ENCODE measurements at places on chromosomes 3 and 15.
A peak's percentile ranks its signal among the peaks of the same experiment; 100 is the strongest.

- no peaks in the 10 kb centered on the region for H3K4me1 ChIP-seq
- no peak overlapping the region for H3K4me3 ChIP-seq
- no peaks in the 10 kb centered on the region for H3K27me3 ChIP-seq
- H3K36me3 ChIP-seq: no peaks in the 10 kb centered on the region
- DNase-seq: no peak
Measured at GRCh38 chr3:166721466-166721865, 658.6 kb downstream of the ZBBX start.

DNA sequence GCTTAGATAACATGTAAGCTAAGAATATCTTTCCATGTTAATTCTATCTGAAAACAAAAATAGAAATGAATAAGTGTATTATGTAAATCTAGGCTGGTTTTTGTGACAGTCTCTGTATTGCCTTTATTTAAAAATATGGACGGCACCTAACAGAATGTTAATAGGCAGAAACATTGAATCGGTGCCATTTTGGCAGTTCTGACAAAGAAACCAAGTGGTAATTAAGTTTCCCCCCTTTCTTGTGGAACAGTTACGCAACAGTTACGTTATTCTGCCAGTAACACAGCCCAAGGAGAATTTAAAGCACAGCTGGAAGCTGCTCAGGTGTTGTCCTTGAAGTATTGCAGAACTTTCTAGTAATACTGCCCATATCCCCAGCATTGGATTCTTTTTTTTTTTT lies 21.5 kb downstream of the LARS2 start:
- peaks cover 3% of the 10 kb centered on the region for H3K36me3 ChIP-seq
- no peak overlapping the region for H3K4me3 ChIP-seq
- DNase-seq: no peak

GRCh38 chr3:172257648-172258400 lies 190.4 kb downstream of the GHSR start:
- no peak overlapping the region for H3K4me3 ChIP-seq
- no peaks in the 10 kb centered on the region for H3K27me3 ChIP-seq
- H3K27ac ChIP-seq: peak overlapping the region; percentile 91

- no peaks in the 10 kb centered on the region for H3K27me3 ChIP-seq
- H3K4me1 ChIP-seq: no peaks in the 10 kb centered on the region
- H3K36me3 ChIP-seq: no peaks in the 10 kb centered on the region
- H3K27ac ChIP-seq: no peak overlapping the region
- DNase-seq: no peak
- H3K4me3 ChIP-seq: no peak overlapping the region
Measured at GRCh38 chr3:126401611-126402160, 7.0 kb downstream of the CFAP100 start.

GRCh38 chr3:77889616-77890015 lies 849.7 kb downstream of the ROBO2 start:
- H3K36me3 ChIP-seq: no peaks in the 10 kb centered on the region
- no peaks in the 10 kb centered on the region for H3K4me1 ChIP-seq
- H3K27me3 ChIP-seq: no peaks in the 10 kb centered on the region
- no peak for DNase-seq
- H3K27ac ChIP-seq: no peak overlapping the region

DNA sequence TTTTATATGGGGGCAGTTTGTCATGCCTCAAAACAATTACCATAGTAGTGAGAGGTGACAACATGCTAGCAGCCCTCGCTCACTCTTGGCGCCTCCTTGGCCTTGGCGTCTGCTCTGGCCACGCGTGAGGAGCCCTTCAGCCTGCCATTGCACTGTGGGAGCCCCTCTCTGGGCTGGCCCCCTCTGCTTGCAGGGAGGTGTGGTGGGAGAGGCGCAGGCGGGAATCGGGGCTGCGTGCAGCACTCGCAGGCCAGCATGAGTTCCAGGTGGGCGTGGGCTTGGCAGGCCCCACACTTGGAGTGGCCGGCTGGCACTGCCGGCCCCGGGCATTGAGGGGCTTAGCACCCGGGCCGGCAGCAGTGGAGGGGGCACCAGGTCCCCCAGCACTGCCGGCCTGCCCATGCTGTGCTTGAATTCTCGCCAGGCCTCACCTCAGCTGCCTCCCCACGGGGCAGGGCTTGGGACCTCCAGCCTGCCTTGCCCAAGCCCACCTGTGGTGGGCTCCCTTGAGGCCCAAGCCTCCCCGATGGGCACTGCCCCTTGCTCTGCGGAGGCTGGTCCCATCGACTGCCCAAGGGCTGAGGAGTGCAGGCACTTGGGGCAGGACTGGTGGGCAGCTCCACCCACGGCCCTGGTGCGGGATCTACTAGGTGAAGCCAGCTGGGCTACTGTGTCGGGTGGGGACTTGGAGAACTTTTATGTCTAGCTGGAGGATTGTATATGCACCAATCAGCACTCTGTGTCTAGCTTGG lies 38.8 kb upstream of the EIF5A2 start:
- H3K4me3 ChIP-seq: no peak overlapping the region
- no peaks in the 10 kb centered on the region for H3K4me1 ChIP-seq
- DNase-seq: no peak
- no peaks in the 10 kb centered on the region for H3K27me3 ChIP-seq
- no peak overlapping the region for H3K27ac ChIP-seq

DNA sequence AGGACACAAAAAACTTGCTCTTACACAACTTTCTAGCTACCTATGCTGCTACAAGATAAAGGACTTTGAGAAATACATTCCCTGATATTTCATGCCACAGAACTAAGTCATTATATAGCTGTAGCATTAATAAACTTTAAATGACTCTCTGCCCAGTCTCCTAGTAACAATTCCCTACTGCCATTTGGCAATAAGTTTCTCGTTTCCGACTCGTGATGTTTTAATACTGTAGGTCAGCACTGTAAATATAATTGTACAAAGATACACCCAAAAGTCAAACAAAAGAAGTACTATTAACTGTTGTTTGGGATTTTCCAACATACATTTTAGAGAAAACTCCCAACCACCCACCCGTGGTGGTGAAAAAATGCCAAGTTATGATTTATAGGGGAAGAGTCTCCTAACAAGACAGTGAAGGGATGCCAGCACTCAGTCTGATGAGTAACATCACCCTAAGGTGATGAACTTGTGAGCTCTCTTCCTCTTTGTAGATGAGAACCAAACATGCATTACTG lies 132.2 kb downstream of the DUT start:
- H3K4me1 ChIP-seq: peaks cover 24% of the 10 kb centered on the region
- H3K27ac ChIP-seq: no peak overlapping the region
- no peak for DNase-seq
- no peak overlapping the region for H3K4me3 ChIP-seq
- no peaks in the 10 kb centered on the region for H3K27me3 ChIP-seq

DNA sequence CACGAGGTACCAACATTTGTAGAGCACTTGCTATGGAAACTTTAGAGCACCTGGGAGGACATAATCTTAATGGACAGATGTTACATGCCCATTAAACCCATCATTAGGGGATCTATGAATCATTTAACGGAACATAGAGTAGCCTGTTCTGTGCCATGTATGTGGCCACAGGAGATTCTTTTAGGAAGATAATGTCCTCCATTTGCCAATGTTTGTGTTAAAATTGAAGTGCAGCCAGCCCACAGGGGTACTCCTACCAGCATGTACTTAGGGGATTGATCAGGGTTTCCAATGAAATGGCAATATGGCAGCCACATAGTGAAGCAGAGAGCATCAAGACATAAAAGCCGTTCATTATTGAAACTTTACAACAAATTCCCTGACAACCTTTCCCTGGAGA lies 70.7 kb downstream of the TNIK start:
- DNase-seq: no peak
- H3K36me3 ChIP-seq: no peaks in the 10 kb centered on the region
- H3K4me1 ChIP-seq: peaks cover 11% of the 10 kb centered on the region
- no peak overlapping the region for H3K4me3 ChIP-seq
- H3K27ac ChIP-seq: no peak overlapping the region
- H3K27me3 ChIP-seq: no peaks in the 10 kb centered on the region

GRCh38 chr3:128914966-128915645 lies 35.7 kb downstream of the ACAD9 start:
- DNase-seq: no peak
- no peak overlapping the region for H3K4me3 ChIP-seq
- H3K4me1 ChIP-seq: no peaks in the 10 kb centered on the region

- H3K36me3 ChIP-seq: no peaks in the 10 kb centered on the region
- no peak for DNase-seq
- H3K4me1 ChIP-seq: no peaks in the 10 kb centered on the region
Measured at GRCh38 chr15:39609166-39609916, 28.5 kb downstream of the THBS1 start.

DNA sequence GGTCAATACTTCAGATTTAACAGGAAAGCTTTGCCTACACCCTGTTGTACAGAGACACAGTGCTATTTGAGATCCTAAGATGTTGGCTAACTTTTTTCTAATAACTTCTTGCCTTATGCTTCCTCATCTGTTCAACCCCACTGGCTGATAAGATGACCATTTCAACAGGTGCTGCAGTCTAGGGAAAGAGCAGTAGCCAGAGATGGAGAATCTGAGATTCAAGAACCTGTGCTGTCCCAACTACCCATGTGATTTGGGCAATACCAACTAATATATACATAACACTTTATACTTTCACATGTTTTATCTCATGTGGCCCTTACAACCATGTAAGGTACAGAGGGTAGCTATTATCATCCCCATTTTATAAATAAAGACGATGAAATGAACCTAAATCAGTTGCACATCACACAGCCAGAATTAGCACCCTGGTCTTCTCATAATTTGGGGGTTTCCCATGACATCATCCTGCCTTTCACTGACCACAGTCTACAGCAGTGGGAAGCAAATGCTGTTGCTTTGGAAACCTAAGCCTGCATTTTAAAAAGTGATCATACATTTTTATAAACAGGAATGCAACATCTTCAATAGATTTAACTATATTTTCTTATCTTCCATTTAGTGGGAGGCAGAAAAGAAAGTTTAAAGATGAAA lies 9.7 kb downstream of the TTC23 start:
- no peak overlapping the region for H3K27ac ChIP-seq
- H3K4me1 ChIP-seq: no peaks in the 10 kb centered on the region
- no peak for DNase-seq
- H3K36me3 ChIP-seq: peaks cover 5% of the 10 kb centered on the region
- no peaks in the 10 kb centered on the region for H3K27me3 ChIP-seq

DNA sequence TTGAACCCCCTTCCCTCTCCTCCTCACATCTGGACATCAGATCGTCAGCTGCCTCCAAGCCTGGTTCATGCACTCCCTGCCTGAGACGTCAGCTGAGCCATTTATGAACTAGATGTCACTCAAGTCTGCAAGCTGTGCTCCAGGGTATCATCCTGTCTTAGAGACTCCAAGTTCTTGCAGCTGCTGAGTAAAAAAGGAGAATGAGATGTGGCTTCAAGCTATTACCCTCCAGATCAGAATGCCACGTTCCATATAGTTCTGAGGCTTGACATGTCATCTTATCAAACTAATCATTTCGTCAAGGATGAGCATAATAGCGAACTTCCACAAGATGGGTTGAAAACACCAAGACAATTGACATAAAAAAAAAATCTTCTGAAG lies 766.3 kb downstream of the TBL1XR1 start:
- no peak overlapping the region for H3K27ac ChIP-seq
- no peak overlapping the region for H3K4me3 ChIP-seq
- no peaks in the 10 kb centered on the region for H3K36me3 ChIP-seq
- DNase-seq: no peak

All from thoracic aorta (tissue), 2 donors.